Astrocyte (in vitro differentiated cells and primary cell): ENCODE measurements at places on chromosomes 7 and 10.
A peak's percentile ranks its signal among the peaks of the same experiment; 100 is the strongest.

DNA sequence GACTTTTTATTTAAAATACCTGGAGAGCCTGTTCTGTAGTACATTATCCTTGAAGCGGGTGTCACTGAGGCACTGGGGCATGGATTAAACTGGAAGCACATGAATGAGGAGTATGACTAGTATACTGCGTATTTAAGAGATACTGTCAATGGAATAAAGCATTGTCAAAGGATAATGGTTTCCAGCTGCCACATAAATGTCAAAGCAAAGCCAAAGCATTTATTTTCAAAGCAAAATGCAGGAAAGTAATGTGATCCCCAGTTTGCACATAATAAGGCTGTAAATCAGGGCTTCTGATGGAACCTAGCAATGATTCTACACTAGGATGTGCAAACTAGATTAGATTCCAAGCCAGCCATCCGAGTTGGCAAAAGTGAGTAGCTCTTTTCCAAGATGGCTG lies 240.1 kb downstream of the POU6F2 start:
- DNase-seq: no peak

- DNase-seq: peak; percentile 89
Observed at GRCh38 chr7:92916770-92917224, 80.4 kb upstream of the CDK6 start.

DNA sequence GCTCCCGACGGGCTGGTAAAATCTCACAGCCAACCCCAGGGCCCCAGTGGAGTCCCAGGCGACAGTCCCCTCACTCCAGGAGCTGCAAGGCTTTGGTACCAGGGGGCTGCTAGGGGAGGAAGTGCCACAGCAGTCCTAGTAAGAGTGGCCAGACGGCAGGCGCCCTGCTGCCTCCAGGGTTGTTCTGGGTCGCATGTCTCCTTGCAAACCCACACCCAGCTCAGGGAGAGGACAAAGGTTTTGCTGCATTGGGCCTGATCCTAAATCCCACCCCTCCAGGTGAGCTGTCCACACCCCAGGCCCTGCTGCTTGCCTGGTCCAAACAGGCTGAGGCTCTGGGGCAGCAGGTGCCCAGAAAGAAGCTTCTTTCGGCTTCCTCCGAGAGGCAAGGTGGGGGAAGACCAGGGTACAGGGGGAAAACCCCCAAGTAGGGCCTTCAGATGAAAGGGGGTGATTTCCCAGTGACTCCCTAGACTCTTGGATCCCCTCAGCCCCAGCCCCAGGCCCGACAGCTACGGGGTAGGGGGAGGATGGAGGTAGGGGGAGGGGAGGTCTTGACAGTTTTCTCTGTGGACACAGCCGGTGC lies 4.2 kb upstream of the KCP start:
- DNase-seq: no peak

GRCh38 chr7:137798073-137798763 lies 48.6 kb downstream of the DGKI start:
- DNase-seq: no peak

DNA sequence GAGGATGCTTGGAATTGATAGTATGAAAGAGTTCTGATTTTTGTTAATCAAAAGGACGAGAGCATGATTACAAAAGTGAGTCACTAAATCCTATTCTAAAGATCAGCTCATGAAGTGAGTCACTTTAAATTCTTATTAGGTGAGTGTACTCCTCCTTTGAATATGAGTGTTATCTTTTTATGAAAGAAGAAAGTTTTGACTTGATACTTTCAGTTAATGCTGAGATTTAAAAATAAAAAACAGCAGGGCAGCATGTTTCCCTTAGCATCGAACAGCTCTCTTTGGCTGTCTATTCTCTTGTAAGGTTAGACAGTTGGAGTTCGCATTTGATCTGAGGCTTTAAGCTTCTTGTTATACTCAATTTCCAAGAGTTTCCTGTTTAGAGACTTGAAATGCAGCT lies 222.0 kb downstream of the TWIST1 start:
- peak; percentile 84 for DNase-seq

DNA sequence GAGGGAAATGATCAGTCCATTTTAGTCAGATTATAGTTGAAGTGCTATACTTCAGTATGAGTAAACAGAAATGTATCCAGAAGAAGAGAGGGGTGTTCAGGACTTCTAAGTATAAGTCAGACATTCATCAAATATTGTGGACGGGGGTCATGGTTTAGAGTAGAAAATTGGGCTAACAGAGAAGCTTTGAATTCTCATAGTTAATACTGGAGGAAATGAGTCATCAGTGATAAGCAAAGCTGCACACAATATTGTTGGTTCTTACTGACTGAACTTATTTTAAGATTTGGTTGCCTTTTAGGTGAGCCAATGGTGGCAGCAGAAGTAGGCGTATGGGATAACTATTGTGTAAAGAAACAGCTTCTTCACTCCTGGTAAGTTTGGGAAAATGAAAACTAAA lies 1.7 kb upstream of the SUMF2 start:
- DNase-seq: peak; percentile 91

DNA sequence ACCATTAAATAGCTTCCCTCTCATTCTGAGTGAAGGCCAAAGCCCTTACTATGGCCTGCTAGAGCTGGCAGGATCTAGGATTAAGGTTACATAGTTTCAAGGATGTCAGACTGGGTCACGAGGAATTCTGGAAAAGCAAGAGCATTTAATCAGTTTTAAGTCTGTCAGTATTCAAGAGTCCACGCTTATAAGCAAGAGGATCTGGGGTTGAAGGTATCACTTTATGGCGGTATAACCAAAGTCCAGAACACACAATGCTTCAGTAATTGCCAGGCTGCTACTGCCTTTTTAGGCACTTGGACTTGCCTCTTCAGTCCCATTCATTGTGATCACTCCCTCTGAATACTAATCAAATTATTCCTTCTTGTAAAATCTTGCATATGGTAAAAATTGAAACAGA lies 101.0 kb downstream of the HBP1 start:
- no peak for DNase-seq

DNA sequence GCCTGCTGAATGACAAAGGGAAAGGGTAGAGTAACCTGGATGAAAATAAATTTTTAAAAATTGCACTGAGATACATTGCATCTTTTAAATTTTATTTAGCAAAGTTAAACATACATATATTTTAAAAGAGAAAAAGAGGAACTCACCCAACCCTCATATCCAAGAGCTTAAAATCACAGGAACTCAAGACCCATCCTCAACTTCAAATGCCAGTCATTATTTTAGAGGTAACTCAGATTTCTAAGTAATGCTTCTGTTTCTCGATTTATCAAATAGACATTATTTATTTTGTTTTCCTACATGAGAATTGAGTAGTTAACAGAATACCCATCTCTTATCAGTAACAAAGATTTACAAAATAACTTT lies 32.4 kb upstream of the KMT2E start:
- no peak for DNase-seq

DNA sequence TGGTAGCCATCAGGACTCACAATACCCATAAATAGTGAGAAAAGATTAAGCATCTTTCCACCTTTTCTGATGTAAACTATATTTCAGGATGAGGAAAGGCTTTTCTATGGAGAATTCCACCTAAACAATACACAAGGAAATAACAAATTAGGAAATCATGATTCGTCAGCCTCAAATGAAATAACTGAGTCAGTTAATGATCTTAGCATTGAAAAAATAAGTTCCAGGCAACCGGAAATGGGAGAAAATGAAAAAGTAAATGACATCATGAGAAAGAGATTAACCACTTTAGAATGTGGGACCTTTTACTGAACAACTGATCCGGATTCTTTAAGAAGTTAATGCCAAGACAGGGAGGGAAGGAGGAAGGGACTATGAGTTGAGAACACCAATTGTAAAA lies 742.3 kb downstream of the TNS3 start:
- DNase-seq: peak; percentile 64

DNA sequence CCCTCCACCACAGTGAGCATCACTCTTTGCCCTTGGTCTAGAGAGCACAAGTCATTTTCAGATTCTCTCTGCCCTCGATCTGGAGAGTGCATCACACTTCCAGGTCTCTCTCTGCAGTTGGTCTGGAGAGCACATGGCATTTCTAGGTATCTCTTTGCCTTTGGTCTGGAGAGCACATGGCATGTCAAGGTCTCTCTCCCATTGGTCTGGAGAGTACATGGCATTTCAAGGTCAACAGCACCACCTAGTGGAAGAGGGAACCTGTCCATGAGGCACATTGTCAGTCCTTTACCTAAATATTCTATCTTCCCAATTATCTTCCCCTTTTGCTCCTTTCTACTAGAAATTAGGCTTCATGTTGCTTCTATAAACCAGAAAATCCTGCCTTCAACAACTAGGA lies 1139.4 kb downstream of the XPNPEP1 start:
- DNase-seq: peak; percentile 31
